Activated gamma-delta T cell (primary cell): ENCODE measurements at places on chromosomes 2 and 18.

DNA sequence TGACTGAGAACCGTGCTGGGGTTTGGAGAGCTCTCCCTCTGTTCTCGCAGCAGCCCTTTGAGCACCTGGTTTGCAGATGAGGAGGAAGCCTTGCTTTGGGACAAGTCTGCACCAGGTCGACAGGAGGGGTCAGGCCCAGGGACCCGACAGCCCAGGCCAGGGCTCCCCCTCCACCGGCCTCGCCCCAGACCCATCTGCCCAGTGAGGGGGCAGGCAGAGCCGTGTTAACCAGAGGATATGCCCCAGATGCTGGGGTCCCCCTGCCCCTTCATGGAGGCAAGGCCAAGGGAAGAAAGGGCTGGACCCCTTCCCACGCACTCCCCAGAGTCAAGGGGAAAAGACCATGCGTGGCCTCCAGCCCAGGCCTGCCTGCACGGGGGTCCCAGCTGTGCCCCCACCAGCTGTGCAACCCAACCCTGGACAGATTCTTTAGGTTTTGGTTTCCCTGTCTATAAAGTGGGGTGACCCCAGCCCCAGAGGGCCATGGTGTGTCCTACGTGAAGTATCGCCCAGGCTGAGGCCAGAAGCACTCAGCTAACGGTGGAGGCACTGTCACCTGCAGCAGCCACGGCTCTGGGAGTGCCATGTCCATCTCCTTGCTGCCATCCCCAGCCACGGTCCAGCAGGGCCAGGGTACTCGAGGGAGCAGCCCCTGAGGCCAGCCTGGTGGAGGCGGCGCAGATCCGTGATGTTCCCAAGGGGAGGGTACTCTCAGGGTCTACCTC, 4.8 kb upstream of the SNED1 start:
- DNase-seq = no peak

DNA sequence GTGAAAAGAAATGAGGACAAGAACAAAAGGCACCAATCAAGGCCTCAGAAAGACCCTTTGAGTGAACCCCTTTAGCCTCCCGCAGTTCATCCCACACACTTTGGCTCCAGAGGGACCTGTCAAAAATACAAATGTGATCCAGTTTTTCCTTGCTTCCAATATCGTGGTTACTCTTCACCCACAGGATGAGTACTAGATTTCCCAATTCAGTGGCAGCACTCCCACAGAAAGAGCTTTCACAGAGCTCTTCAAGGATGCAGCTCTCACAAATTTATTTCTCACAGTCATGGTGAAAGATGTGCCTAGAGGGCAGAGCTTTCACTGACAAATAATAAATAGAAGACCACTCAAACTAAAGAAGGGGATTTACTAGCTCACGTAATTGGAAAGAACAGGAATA, 3.0 kb upstream of the GFPT1 start:
- DNase-seq = no peak

- no peak for DNase-seq
Observed at GRCh38 chr2:181224866-181225265, 232.3 kb upstream of the ITGA4 start.

DNA sequence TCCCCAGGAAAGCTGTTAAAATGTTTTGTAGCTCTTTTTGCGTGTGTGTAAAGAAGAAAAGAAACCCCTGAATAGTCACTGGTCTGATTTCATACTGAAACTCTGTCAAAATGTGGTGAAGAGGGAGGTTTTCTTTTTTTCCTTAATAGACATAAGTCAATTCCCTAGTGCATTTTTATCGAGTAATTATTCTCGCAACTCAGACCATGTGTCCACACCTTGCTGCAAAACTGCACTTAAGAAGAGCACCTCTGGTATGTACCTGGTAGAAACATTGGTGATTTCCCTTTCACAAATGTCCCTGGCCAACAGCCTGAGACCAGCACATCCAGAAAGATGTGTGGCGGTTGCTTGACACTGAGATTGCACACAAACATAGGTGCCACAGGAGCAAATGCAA, 159.9 kb downstream of the ZNF521 start:
- no peak for DNase-seq

- DNase-seq = no peak
Observed at GRCh38 chr18:33821503-33821902, 243.5 kb downstream of the ASXL3 start.

DNA sequence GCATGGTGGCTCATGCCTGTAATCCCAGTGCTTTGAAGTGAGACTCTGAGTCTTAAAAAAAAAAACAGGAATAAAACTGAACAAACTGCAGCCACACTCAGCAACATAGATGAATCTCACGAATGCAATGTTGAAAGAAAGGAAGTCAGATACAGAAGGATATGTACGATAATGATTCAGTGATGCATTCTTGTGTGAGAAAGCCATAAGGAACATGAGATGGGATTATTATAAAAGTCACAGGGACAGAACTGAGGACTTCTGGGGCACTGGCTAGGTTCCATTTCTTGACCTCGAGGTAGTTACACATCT, 56.9 kb upstream of the SMAD2 start:
- DNase-seq = no peak

DNA sequence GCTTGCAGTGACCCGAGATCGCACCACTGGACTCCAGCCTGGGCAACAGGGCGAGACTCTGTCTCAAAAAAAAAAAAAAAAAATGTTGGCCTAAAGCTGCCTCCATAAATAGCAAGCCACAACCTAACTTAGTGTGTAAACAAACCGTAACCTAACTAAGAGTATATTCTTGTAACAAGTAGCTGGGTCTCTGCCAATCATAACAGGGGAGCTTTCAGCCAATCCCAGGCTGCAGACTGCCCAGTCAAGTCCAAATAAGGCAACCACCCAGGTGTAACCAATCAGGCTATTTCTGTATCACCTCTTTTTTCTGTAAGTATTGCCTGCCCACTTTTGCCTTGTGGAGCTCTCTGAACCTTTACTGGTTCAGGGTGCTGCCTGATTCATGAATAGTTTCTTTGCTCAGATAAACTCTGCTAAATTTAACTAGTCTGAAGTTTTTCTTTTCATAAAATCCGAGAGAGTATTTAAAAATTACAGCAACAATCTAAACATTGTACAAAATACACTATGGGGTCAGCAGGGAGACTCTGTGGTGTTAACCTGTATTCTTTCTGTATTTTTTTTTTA, 4.5 kb downstream of the PSTPIP2 start:
- DNase-seq = no peak
